Hypothalamus (tissue), 51 donors: ENCODE measurements at places on chromosomes 13 and 19.

DNA sequence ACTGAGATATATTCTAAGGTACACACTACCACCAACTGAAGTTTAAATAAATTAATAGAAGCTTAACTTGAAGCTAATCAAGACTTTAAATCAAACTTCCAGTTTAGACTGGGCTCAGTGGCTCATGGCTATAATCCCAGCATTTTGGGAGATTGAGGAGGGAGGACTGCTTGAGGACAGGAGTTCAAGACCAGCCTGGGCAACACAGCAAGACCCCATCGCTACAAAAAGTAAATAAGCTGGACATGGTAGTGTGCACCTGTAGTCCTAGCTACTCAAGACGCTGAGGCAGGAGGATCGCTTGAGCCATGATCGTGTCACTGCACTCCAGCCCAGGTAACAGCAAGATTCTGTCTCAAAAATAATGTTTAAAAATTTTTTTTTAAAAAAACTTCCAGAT is 8.6 kb downstream of the KPNA3 start:
- DNase-seq = no peak

DNA sequence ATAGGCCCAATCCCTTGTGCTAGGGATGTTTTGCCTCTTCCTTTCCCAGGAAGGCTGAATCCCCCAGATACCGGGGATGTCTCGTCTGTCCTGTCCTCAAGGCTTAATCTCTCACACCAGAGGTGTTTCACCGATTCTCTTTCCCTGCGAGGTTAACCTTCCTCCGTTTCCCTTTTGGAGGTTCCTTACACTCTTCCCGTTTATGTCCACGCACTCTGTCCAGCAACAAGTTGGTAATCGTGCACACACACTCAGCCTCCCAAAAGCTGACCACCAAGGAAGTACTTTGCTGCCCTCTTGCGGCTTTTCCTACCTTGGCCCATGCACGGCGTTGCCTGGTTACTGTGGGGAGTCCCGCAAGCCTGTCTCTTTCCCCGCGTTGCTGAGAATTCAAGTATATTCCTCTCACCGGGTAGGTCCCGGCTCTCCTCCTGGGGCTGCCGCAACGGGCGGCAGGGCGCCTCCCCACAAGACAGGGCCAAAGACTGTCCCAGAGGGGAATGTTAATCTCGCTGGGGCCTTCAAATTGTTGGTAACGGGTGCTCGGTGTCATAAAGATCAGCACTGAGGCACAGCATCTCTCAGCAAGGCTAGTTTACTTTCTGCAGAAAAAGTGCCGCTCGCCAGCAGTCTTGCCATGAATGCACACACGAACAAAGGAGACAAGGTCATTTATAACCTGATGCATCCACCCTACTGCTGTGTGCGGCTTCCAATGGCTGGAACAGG is 36.7 kb upstream of the CD177 start:
- peak; percentile 3 for DNase-seq

- no peak for DNase-seq
These were observed 29.3 kb upstream of the SPACA7 start for GRCh38 chr13:112346899-112347229.

DNA sequence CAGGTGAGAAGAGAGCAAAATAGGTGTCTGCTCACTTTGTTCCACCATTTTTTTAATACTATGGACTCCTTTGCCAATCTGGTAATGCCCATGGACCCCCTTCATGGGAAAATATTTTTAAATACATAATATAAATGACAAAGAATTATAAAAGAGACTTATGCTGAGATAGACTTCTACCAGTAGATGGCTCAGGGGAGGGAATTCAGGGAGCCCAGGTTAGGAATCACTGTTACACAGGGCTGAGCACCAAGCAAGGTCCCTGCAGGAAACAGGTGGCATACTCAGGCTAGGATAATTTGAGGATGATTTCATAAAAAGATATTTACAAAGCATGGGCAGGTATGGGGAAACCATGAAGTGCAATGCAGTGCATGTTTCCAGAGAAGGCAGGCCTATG is 525.9 kb downstream of the FGF9 start:
- no peak for DNase-seq

- DNase-seq = no peak
These were observed 1.6 kb upstream of the ZNF556 start for GRCh38 chr19:2865334-2866100.
